ENCODE measurements at places on chromosomes 3 and 15.

GRCh38 chr15:74165461-74165860 is 8.0 kb upstream of the ISLR start:
- DNase-seq: no peak

DNA sequence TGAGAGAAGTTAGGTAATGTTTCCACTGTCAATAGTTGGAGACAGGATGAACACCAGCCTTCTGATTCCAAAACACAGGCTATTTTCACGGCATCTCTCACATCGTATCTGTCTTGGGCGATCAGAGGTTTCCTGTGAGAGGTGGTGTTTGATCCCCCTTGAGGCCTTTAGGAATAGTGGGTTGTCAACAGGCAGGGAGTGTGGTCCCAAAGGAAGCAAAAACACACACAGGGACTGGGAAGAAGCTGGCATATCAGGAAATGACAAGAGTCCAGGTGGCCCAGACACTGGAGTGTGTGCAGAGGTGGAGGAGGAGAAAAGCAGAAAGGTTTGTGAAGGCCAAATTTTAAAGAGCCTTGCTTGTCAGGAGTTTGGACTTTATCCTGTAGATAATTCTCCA is 6.6 kb upstream of the MAGEF1 start:
- no peak for DNase-seq

GRCh38 chr15:40290918-40291574 is 8.2 kb upstream of the ANKRD63 start:
- no peak for DNase-seq

GRCh38 chr3:175495331-175495730 is 636.2 kb downstream of the NAALADL2 start:
- no peak for DNase-seq

DNA sequence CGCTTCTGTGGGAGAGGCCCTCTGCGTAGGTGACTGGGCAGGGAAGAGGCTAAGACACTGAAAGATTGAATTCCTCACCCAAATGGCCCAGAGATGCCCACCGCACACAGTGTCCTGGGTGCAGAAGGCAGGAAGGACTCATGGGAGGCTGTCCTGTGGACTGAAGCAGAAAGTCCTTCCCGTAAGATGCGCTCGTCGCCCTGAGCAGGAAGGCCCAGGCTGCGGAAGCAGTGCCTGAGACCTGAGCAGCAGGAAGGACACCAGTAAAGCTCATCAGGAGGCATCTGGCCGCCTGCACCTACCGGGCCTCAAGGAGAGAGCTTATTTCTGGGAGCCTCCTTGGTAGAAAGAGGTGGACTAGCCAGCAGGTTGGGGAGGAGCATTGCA is 3.3 kb downstream of the PAK6 start:
- DNase-seq: no peak

DNA sequence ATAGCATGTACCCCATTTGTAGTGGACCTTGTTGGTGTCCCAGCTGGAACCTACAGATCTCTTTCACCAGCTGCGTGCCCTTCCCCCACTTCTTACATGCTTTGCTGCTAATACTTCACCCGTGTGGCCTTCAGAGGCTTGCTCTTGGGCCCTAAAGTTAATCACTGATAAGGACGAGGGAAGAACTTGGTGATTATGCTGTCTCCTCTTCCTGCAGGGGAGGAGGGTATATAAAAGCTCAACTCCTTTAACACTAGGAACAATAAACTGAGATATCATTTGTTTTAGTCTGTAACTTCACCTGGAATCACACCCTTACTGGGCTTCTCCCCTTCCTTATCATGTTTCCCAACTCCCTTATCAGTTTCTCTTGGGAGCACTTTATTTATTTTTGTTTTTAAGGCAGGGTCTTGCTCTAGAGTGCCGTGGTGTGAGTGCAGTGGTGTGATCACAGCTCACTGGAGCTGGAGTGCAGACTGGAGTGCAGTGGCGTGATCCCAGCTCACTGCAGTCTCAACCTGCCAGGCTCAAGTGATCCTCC is 43.2 kb upstream of the PIK3R4 start:
- no peak for DNase-seq

GRCh38 chr3:114518206-114518808 is 224.5 kb downstream of the TIGIT start:
- no peak for DNase-seq

DNA sequence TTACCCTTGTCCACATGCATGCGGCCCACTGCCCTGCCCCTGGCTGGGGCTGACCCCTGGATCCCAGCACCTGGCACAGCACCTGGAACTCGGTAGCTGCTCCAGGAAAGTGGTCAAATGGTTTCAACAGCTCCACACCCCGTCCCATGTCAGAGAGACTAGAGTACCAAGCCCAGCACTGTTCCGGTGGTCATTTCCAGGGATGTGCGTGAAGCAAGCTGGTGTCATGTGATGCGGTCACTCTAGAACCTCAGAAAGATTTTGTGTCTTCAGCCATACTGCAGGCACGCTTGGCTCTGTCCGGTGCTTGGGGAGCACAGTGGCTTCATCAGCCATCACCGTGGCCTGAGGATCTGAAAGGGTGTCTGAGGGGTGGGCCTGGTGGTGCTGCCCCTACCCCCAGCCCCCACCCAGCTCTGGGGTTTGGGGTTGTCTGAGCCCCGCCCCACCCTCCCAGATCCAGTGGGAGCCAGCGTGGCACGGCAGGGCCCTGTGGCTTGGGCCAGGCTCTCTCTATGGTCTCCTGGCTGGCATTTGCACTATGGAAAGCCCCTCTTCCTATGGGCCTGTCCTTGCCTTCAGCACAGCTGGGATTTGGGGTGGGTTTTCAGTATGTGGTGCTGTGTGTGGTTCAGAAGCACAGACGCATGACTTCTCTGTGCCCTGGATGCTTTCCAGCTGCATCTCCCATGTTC is 15.3 kb downstream of the APBA2 start:
- DNase-seq: no peak

GRCh38 chr15:29670998-29671981 is 151.0 kb downstream of the TJP1 start:
- no peak for DNase-seq

- DNase-seq: no peak
Observed at GRCh38 chr15:25065876-25066275, 111.1 kb downstream of the SNRPN start.

DNA sequence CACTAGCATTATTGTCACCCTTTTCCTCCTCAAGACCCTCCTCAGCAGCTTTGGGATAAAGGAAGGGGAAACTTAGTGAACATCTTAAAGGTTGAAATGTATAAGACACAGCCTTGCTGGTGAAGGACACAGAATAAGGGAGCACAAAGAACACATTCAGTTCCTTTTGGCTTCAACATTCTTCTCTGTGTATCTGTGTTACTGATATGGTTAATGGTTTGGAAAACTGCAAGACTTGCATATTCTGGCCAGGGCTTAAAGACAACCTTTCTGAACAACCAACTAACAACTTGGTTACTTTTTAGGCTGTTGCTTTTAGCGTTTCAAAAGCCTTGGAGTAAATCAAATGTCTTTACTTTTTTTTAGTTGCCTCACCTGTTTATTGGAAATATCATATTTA is 680.5 kb downstream of the MECOM start:
- no peak for DNase-seq

GRCh38 chr3:58824285-58824684 is 157.7 kb upstream of the FAM3D start:
- peak; percentile 49 for DNase-seq

DNA sequence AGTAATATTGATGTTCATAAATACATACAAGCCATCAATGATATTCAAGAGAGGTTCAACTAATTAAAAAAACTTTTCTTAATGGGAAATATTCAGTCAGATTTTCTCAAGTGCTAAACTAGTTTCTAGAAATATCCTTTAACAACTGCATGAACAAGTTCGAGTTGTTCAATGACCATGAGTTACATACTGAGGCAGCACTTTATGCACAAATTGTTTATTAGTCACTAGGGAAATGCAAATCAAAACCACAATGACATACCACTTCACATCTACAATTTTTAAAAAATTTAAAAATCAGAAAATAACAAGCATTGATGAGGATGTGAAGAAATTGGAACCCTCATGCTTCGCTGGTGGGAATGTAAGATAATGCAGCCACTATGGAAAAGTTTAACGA is 62.4 kb downstream of the RAD18 start:
- no peak for DNase-seq

- DNase-seq: no peak
Observed at GRCh38 chr3:190384309-190384756, 3.6 kb upstream of the CLDN16 start.

DNA sequence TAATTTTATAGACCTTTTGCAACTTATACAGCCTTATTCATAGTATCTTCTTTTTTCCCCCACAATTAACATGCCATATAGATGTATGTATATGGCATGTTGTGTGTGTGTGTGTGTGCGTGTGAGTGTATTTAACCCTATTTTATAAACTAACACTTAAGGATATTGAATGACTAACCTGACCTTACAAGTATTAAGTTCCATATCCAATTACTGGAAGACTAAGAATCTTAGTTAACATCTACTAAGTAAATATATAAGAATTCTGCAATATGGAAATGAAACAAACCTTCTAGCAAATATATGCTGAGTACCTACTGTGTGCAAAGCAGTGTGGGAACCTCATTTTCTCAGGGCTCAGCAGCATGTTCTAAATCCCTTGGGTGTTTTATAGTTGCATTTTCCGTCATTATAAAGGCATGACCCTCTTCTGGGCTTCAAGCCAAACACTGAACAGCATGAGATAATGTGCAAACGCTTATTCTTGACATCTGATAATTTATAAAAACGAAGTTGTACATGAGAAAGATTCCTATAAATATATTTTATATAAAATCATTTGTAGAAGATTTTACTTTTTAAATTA is 105.5 kb downstream of the NLGN1 start:
- DNase-seq: no peak

GRCh38 chr3:25433868-25434267 is 5.8 kb downstream of the RARB start:
- DNase-seq: no peak

DNA sequence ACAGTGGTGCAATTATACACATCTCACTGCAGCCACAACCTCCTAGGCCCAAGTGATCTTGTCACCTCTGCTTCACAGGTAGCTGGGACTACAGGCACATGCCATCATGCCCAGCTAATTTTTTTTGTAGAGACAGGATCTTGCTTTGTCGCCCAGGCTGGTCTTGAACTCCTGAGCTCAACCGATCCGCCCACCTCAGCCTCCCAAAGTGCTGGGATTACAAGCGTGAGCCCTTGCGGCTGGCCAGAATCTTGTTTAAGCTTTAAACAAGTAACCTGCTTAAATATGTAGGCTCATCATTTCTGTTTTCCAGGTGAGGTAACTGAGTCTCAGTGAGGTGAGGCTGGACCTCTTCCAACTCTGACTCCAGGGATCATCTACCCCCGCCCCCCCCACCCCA is 7.7 kb upstream of the PSTPIP1 start:
- DNase-seq: no peak

- no peak for DNase-seq
Observed at GRCh38 chr3:55198554-55198953, 270.7 kb upstream of the LRTM1 start.

- DNase-seq: no peak
Observed at GRCh38 chr15:86690566-86690965, 610.9 kb downstream of the AGBL1 start.

DNA sequence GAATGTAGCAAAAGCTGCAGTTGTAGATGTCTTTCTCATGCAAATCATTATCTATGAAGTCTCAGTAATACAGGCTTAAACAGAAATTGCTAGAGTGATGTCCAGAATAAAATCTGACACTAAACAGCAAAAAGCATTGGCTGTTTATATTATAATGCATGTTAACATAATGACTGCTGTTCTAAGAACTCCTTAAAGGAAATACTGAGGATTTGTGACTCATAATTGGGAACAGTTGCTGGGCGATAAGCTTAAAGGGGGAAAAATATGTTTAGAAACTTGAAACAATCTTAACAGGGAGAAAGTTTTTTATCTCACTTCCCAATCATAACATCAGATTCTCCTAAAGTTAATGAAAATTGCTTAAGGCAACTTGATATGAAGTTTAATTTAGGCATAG is 17.5 kb downstream of the TIPARP start:
- DNase-seq: no peak

DNA sequence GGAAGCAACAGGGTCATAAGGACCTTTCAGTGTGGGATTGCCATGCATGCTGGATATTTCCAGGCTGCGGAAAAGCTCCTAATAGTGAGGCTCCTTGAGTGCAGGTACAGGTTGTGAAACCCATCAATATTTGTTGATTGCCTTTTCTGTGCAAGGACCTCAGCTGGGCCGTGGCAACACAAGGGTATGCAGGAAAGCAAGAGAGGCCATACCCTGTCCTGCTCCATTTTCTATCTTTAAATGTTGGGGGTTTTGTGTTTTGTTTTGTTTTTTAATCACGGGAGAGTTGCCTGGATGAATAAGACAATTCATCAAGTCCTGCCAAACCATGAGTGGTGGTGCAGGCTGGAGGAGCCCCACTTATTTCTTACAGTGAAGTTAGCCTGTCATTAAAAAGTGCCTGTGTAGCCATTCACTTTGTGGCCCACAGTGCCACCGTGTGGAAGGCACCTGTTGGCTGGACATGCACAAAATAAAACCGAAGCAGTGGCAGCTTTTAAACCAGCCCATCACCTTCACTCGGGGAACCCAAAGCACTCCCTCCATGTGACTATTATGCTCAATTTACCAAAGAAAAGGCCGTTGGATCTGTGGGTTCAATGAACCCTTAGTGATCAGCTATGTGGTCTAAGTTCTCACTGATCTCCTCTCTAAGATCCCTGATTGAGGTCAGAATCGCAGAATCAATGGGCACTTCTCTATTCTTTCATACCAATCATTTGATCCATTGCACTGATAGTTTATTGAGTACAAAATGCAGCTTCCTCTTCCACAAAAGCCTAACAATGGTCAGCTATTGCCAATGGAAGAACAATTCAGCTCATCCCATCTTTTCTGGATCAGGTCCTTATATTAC is 42.2 kb downstream of the CLDN18 start:
- DNase-seq: peak; percentile 18

DNA sequence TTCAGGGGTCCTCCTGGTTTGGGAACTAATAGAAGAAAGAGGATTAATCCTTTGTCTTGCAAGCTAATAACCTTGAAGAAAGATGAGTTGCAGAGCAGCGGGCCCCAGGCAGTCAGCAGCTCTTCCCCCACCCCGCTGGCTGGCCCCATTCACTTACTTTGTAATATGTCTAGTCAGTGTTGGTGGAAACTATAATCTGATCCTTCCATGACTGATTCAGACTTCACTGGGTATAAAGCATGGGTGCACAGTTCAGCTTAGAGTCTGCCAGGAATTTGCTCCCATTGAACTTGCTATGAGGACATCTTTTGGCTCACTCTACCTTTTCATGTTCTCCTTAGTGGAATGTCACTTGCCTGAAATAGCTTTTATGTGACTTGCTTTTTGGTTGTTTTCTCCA is 117.7 kb downstream of the CCNL1 start:
- DNase-seq: no peak

DNA sequence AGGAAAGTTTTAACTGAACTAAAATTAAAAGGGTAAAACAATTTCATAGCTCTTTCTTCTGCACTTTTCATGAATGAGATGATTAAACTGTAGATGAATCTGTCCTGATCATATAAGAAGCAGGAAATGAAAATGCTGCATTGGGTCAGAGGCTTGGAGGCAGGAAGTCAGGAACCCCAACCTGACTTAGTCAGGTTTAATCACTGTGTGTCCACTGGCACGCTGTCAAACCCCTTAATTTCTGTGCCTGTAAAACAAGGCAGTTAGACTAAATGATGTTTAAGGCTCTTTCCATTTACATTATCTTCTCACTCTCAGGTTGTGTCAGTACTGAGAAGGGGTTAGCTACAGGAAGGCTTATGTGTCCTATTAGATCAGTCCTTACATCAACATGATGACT is 193.3 kb upstream of the TTC14 start:
- DNase-seq: no peak

- DNase-seq: no peak
Observed at GRCh38 chr3:125641891-125642290, 46.6 kb upstream of the OSBPL11 start.
